ENCODE measurements at places on chromosomes 5 and 9. TPM values are rescaled to one million over a fixed set of nuclear protein-coding genes. Genes with fewer than 3 reads are reported as not detected.

Gene RGP1
- total RNA-seq, result 13.3 TPM

Gene FAM151B
- 3.3 TPM for total RNA-seq

DNA sequence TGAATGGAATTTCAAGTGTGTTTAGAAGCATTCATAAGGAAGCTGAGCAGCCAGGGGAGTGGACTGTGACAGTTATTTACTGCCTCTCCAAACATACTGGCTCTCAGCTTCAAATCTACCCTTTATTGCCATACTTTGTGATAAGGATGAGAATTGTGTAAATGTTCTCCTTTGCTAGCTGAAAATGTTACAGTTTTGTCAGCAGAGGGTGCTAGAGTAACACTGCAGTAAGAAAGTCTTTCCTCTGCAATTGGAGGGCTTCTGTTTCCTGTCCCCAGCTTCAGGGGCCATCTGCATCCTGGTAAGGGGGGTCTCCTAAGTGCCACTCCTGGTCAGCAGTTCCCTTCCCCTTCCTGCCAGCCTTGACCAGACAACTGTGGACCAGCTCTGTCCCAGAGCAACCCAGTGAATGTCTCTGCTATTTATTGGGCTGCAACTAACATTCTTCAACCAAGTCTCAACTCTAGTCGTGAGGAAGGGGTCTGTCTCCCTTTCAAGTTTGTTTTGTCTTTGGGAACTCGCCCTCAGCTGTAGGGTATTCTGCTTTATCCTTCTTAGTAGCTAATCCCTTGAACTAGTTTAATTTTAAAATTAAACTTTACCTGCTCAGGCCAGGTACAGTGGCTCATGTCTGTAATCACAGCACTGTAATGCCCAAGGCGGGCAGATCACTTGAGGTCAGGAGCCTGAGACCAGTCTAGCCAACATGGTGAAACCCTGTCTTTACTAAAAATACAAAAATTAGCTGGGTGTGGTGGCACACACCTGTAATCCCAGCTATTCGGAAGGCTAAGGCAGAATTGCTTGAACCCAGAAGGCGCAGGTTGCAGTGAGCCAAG, 45.3 kb downstream of the RAPGEF6 start:
- DNase-seq, result no peak
- H3K36me3 ChIP-seq, result peaks cover 4% of the 10 kb centered on the region
- no peaks in the 10 kb centered on the region for H3K27me3 ChIP-seq
- no peak overlapping the region for H3K27ac ChIP-seq

DNA sequence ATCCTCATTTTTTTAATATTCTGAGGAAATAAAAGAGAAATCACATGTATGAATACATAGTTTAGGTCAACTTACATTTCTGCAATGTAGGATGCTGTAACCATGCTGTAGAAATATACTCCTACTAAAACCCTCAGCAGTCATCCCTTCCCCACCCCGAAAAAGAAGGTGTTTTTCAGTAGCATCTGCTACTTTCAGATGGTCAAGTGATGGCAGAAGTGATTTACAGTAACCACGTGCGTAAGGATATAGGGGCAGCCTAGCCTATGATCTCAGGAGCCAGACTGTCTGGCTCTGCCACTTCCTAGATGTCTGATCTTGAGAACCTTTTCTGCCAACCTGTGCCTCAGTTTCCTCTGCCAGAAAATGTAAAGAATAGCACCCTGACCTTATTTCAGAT, 26.0 kb upstream of the SYK start:
- no peaks in the 10 kb centered on the region for H3K36me3 ChIP-seq
- H3K27me3 ChIP-seq, result no peaks in the 10 kb centered on the region
- no peak overlapping the region for H3K27ac ChIP-seq
- H3K4me3 ChIP-seq, result no peak overlapping the region
- DNase-seq, result no peak

Gene IL13
- total RNA-seq, result not detected

DNA sequence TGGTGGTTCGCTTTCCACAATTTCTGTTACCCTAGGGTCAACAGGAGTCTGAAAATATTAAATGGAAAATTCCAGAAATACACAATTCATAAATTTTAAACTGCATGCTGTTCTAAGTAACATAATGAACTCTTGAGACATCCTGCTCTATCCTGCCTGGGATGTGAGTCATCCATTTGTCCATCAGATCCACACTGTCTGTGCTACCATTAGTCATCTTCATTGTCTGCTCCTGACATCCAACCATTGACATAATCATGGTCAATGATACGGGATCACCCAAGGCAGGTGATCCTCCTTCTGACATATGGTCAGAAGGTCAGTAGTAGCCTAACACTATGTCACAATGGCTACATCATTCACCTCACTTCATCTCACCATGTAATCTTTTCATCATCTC, 276.7 kb upstream of the KIF2A start:
- H3K4me3 ChIP-seq, result no peak overlapping the region
- H3K36me3 ChIP-seq, result no peaks in the 10 kb centered on the region
- H3K27ac ChIP-seq, result no peak overlapping the region
- DNase-seq, result no peak
- H3K4me1 ChIP-seq, result no peaks in the 10 kb centered on the region

GRCh38 chr9:129311643-129312042, 133.6 kb upstream of the IER5L start:
- no peaks in the 10 kb centered on the region for H3K36me3 ChIP-seq
- H3K4me3 ChIP-seq, result no peak overlapping the region
- peak; percentile 38 for DNase-seq
- no peaks in the 10 kb centered on the region for H3K4me1 ChIP-seq
- H3K27ac ChIP-seq, result no peak overlapping the region
- no peaks in the 10 kb centered on the region for H3K27me3 ChIP-seq

GRCh38 chr5:80220245-80220897, 35.5 kb downstream of the SERINC5 start:
- H3K27me3 ChIP-seq, result no peaks in the 10 kb centered on the region
- no peak for DNase-seq
- no peaks in the 10 kb centered on the region for H3K36me3 ChIP-seq
- no peak overlapping the region for H3K4me3 ChIP-seq

DNA sequence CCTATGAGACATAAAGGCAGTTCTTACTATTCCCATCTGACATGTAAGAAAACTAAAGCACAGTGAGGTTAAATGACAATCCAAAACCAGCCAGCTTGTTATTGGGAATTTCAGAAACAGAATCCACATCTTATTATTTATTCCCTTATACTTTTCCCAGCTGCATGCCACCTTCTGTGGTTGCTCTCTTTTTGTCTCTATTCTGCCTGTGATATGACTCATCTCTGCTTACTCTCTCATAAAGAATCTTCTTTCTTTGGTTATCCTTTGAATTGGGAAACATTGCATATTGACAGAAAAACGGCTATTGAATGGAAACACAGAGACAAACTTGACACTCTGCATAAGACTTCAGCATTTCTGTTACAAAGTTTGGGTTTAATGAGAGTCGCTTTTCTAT, 183.2 kb downstream of the TLR4 start:
- H3K4me1 ChIP-seq, result no peaks in the 10 kb centered on the region
- DNase-seq, result no peak
- no peak overlapping the region for H3K4me3 ChIP-seq
- no peaks in the 10 kb centered on the region for H3K27me3 ChIP-seq
- no peaks in the 10 kb centered on the region for H3K36me3 ChIP-seq

DNA sequence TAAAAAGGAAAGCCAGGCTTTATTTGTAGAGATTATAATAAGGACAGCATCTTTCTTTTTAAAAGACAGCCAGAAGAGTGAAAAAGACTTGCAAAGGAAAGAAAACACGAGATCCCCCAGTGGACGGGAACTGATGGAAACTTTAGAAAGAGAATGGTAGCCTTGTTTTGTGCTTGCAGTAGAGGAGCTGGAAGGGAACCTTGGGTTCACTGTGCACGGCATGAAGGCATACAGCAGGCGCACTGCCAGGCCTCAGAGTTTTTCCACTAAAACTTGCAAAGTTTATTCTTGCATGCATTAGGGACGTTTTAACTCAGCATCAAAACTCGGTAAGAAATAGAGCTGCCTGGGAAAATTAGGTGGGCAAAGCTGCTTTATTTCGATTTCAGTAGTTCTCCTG, 248.6 kb downstream of the IRX1 start:
- H3K36me3 ChIP-seq, result no peaks in the 10 kb centered on the region
- no peaks in the 10 kb centered on the region for H3K27me3 ChIP-seq
- DNase-seq, result no peak
- H3K27ac ChIP-seq, result no peak overlapping the region
- no peaks in the 10 kb centered on the region for H3K4me1 ChIP-seq

GRCh38 chr5:1779782-1780613, 19.6 kb downstream of the MRPL36 start:
- H3K4me3 ChIP-seq, result no peak overlapping the region
- H3K27me3 ChIP-seq, result no peaks in the 10 kb centered on the region
- H3K36me3 ChIP-seq, result no peaks in the 10 kb centered on the region
- H3K4me1 ChIP-seq, result no peaks in the 10 kb centered on the region

- no peaks in the 10 kb centered on the region for H3K4me1 ChIP-seq
- no peaks in the 10 kb centered on the region for H3K36me3 ChIP-seq
- peaks cover 9% of the 10 kb centered on the region for H3K27me3 ChIP-seq
- H3K27ac ChIP-seq, result peak overlapping the region; percentile 75
- H3K4me3 ChIP-seq, result peak overlapping the region; percentile 58
Observed at GRCh38 chr9:116156621-116157314, 3.2 kb downstream of the PAPPA start.

GRCh38 chr9:105051897-105052296, 123.9 kb upstream of the ABCA1 start:
- DNase-seq, result no peak
- H3K4me1 ChIP-seq, result no peaks in the 10 kb centered on the region
- no peak overlapping the region for H3K27ac ChIP-seq
- H3K27me3 ChIP-seq, result no peaks in the 10 kb centered on the region
- H3K4me3 ChIP-seq, result no peak overlapping the region

DNA sequence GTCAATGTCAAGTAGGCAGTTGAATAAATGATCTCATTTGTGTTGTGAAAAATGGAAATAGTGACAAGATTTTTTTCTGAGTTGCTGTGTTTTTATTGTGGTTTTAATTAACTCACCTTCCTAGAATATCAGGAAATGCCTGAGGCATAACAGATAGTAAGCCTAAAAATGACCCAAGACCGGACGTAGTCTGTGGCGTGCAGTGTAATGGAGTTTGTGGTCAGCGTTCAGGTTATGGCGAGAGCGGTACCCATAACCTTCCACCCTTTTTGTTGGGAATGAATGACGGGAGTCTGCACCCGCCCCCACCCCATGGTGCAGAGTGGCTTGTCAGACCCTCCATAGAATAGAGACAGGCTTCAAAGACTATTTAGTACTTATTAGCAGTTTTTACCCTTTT, 119.3 kb downstream of the GALNT10 start:
- H3K27ac ChIP-seq, result no peak overlapping the region
- no peak overlapping the region for H3K4me3 ChIP-seq
- no peaks in the 10 kb centered on the region for H3K4me1 ChIP-seq
- H3K36me3 ChIP-seq, result peaks cover under 1% of the 10 kb centered on the region

Gene SUSD1
- total RNA-seq, result 3.8 TPM

Gene ACTL7A
- total RNA-seq, result not detected

- no peak overlapping the region for H3K4me3 ChIP-seq
- H3K27me3 ChIP-seq, result no peaks in the 10 kb centered on the region
- no peaks in the 10 kb centered on the region for H3K36me3 ChIP-seq
Observed at GRCh38 chr9:116319480-116319879, 165.9 kb downstream of the PAPPA start.

GRCh38 chr5:97136475-97136874, 5.9 kb downstream of the LIX1 start:
- peaks cover 3% of the 10 kb centered on the region for H3K4me1 ChIP-seq
- no peak overlapping the region for H3K27ac ChIP-seq
- no peak for DNase-seq
- H3K27me3 ChIP-seq, result no peaks in the 10 kb centered on the region

Measured in sigmoid colon (tissue), 7 donors.